LHCN-M2 (cell line): ENCODE measurements at places on chromosomes 7 and 10. TPM values are rescaled to one million over a fixed set of nuclear protein-coding genes. Genes with fewer than 3 reads are reported as not detected.

Gene SPDYE2B
- not detected in 2 replicates for total RNA-seq

GRCh38 chr7:100641463-100641859, at the start of gene TFR2:
TSS of gene TFR2 (minus strand) at chr7:100641552. CDS start at chr7:100641509, 43 bp downstream.
- no peak for DNase-seq

DNA sequence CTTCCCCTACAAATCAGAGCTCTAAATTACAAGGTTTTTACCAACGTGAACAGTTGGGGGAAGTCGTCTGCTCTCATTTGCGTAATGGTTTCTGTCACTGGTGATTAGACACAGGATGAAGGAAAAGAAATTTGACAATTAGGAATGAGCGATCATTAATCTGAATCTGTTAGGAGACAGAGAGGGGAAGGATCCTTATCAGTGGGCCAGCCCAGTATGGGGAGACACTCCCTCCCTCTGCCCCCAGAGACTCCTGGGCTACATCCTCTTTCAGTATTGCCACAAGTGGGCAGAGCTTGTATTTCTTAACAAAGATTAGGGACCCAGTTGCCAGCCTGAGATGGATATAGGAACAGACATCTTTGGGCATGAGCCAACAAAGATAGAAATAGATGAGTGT, 15.5 kb downstream of the HIF1AN start:
- no peak for DNase-seq

Gene HOXA10
- 12.8 and 13.2 TPM in 2 replicates for total RNA-seq

DNA sequence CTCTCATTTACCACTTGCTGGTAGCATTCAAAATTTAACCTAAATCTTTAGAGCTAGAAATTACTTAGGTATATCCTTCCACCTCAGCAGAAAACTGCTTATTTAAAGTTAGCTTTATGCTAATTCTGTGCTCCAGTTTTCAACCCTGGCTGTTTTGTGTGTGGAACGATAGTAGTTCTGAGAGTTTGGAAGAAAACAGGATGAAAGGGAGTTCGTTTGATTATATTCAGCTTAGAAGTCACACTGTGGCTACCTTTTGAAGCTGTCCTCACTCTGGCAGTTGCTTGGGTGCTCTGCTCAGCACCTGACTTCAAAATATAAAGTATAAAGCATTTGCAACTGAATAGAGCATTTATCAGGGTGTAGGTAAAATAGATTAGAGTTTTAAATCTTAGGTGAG, 2.6 kb upstream of the ASCC1 start:
- no peak for DNase-seq

DNA sequence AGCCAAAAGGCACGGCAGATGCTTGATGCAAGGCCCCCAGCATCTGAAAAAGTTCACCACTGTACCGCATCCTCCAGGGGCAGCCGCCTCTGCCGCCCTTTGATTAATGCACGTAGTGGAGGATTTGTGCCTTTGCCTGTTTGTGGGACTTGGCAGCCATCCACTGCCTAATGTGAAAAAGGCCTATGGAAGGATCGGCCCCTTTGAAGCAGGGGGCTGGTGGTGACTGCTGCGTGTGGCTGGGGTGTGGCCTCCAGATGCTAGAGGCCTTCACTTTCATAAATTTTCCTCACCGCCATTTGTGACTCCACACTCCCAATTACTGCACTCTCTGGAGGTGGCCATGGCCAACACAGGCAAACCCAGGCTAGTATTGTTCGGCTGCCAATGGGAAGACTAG, 226.0 kb downstream of the BMPER start:
- no peak for DNase-seq

- peak; percentile 0 for DNase-seq
Measured at GRCh38 chr10:129417870-129418269, 49.2 kb upstream of the MGMT start.

DNA sequence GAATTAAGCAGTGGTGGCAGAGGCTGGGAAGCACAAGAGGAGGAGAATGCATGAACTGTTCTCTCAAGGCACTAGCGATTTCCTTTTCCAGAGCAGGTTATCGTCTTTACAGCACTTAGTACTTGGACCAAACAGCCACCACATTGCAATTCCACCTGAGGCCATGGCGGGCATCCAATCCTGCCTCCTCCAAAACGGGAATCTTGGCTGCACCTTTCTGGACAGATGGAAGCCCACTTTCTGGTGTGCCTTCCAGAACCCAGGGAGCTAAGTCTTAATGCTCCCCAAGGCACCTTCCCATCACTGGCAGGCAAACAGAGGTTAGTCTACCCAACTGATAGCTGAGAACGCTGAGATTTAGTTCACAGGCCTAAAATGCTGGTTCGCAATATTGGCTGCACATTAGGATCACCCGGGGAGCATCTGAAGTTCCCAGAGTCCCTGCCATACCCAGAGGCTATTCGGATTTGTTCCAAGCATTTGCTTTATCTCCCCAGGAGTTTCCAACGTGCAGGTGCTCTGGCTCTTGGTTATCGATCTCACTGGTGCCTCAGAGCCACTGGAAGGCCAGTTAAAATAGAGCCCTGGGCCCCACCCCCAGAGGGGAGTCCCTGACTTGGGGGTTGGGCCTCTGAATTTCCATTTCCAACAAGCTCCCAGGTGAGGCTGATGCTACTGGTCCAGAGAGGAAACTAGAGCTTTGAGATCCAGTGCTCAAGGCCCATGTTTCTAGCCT, 62.2 kb downstream of the KCNMA1 start:
- DNase-seq, result no peak

DNA sequence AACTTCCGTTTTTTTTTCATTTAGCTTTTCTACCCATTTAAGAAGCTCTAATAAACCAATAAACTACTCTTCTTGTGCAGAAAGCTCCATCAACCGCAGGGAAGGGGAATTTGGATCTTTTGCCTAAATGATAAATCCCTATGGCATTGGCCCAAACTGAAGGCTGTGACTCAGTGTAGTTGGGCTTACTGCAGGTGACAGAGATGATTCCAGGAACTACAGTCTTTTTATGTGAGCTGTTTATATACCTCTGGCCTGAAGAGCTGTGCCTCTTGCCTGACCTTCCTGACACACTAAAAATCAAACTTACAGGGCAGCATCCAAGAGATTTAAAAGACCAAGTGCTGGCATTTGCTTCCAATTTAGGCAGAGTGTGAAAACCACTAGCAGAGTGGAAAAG, 25.2 kb downstream of the ABCB1 start:
- no peak for DNase-seq

- DNase-seq, result no peak
Measured at GRCh38 chr7:148672041-148672440, 26.7 kb upstream of the CUL1 start.
